Iris pigment epithelial cell (primary cell): ENCODE measurements at places on chromosomes 1 and 21.

DNA sequence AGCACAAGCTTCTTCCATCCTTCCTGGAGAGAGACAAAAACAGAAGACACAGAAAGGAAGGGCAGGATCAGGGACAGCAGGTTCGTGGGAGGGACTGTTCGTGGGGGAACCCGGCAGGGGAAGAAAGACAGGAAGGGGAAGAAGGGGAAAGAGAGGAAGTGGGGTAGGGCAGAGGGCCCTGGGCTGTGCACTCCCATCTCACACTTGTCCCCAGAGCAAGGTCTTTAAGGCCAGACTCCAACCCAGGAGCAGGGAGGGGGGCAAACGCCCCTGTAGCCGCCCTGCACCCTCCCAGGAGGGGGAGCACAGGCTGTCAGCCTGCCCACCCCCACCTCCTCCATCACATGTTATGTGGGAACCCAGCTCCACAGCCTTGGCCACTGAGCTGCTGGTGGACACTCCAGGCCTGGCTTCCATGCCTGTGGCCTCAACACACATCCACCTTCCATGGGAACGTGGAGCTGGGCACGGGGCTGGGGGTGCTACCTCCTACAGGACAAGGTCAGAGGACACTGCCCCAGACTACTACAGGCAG is 9.3 kb downstream of the SLC19A1 start:
- DNase-seq = no peak

DNA sequence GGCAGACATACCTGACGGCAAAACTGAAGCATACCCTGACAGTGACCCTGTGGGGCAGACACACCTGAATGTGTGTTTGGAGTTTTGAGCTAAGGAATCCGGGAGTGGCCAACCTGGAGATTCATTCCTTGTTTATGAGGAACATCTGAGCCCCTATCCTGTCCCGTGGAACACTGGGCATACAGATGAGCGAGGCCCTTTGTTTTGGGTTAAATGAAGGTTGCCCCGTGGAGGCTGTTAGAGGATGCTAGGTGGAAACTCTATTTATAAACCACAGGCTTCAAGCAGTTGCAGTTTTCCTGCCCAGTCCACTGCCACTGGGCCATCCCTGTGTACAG is 18.1 kb downstream of the GALNT2 start:
- DNase-seq = no peak

- peak; percentile 28 for DNase-seq
Observed at GRCh38 chr1:59046134-59046533, 250.8 kb upstream of the FGGY start.

- no peak for DNase-seq
Observed at GRCh38 chr1:200490183-200490582, 80.3 kb upstream of the ZNF281 start.

GRCh38 chr1:54403405-54403804 is 2.8 kb downstream of the SSBP3 start:
- DNase-seq = no peak

DNA sequence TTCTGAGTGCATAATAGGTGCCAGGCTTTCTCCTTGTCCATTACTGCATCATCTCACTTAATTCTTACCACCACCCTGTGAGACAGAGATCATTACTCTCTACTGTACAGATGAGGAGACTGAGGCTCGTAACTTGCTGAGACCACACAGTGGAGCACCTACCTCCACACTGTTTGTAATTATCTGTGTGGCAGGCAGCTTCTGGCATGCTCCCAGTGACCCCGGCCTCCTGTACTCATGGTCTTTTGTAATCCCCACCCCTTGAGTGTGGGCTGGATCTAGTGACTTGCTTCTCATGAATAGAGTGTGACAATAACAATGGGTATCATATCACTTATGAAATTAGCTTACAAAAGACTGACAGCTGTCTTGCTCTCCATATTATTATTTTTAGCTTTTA is 407.3 kb downstream of the MATN1 start:
- DNase-seq = no peak

DNA sequence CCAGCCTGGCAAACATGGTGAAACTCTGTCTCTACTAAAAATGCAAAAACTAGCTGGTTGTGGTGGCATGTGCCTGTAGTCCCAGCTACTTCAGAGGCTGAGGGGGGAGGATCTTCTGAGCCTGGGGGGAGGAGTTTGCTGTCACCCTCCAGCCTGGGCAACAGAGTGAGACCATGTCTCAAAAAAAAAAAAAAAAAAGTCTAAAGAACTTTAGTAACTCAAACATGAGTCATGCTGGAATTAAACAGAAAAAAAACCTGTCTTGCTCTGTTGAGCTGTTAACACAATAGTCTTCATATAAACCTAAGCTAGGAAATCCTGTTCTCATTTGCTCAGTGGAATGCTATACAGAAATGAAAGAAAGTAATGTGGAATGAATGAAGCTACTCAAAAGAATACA is 16.7 kb upstream of the DISP1 start:
- peak; percentile 52 for DNase-seq

DNA sequence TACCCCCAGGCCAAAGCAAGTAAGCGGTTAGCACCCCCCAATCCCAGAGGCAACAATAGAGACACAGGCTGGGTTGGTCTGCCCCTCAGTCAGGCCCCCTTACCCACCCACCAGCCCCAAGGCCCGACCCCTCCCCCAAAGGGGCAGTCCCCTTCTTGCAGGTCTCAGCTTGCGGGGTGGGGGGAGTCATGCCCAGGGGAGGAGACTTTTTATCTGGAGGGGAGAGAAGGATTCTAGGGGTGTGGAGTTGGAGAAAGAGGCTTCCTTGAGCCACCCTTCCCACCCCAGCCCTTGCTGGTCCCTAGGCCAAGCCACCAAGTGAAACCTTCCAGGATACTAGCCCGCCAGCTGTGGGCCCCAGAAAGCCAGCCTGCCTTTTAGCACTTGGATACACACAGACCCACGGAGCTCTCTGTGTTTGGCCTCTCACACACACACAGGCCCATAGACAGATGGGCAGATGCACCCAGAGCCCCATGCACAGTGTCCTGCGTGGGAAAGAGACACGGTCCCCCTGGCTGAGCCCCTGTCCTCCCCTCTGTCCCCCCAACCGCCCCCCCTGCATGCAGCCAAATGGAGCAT is 7.1 kb downstream of the TMEM54 start:
- DNase-seq = no peak

GRCh38 chr21:44933199-44933917 is 6.5 kb upstream of the SLX9 start:
- no peak for DNase-seq

- DNase-seq = peak; percentile 10
Observed at GRCh38 chr21:35905096-35905962, 155.0 kb downstream of the SETD4 start.

DNA sequence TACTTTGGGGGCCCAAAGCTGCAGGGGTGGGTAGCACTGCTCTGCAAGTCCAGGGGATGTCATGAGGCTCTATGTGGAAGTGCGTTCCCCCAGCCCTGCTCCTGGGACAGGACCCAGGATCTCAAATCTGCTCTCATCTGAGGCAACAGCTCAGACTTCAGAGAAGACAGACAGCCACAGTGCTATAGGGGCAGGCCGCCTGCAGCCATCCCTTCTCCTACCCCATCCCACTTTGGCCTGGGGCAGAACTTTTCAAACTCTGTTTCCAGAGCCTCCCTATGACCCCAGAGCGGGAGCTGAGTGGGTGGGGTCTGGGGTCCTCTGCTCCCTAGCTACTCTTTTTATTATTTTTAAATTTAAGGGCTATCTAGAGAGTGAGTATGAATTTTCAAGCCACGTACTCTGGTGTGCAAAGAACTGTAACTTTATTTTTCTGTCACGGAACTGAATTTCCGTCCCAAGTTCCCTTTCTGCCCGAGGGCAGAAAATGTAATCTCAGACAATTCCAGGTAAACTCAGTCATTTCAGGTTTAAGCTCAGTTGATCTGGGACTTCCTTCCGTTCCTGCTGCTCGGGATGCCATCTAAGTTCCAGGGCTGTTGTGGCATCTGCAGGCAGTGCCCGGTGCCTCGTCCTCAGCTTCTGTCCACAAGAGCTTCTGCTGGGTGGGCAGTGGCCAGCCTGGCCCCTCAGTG is 98.3 kb downstream of the ACTL8 start:
- DNase-seq = no peak

- DNase-seq = no peak
Observed at GRCh38 chr1:32335535-32335789, 571 bp downstream of the MARCKSL1 start.

- DNase-seq = no peak
Observed at GRCh38 chr1:8516278-8516777, 198.4 kb downstream of the SLC45A1 start.

DNA sequence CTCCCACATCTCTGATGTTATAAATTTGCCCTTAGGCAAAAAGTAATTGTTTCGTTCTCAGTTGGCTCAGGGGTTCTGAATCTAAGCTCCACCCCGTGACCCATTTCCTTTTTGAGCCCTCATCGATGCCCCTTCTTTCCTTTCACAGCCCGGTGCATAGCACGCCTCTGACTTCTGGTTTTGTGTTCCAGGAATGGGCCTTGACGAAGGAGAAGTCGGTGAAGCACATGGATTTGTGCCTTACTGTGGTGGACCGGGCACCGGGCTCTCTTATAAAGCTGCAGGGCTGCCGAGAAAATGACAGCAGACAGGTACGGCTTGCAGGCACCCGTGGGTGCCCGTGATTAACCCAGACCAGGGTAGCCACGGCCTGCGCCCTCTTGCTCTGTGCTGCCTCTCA is 151.9 kb downstream of the PGBD5 start:
- DNase-seq = no peak

- no peak for DNase-seq
Observed at GRCh38 chr1:27648602-27649305, 13.8 kb upstream of the FGR start.

DNA sequence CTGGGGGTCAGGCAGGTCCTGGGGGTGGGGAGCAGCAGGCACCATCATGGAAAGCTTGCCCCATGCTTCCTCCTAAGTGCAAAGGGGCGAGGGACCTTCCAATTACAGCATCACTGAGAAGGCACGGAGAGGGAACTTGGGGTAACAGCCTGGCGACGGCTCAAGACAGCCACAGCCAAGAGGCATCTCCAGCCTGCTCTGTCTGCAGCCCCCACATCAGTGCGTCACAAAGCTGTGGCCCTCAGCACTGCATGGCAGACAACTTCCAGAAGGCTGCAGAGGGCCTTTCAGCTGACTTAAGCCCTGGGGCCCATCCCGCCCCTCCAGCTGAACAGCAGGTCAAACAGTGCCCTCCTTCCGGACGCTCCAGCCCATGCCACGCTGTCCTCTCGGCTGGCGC is 13.2 kb upstream of the GPR153 start:
- DNase-seq = no peak

- no peak for DNase-seq
Observed at GRCh38 chr1:245290836-245291235, 136.1 kb downstream of the KIF26B start.

- DNase-seq = peak; percentile 92
Observed at GRCh38 chr21:46184625-46185555, 631 bp upstream of the SPATC1L start.

- no peak for DNase-seq
Observed at GRCh38 chr1:205518661-205519540, 14.4 kb downstream of the CDK18 start.

GRCh38 chr1:107048241-107048640 is 8.2 kb upstream of the PRMT6 start:
- DNase-seq = no peak

DNA sequence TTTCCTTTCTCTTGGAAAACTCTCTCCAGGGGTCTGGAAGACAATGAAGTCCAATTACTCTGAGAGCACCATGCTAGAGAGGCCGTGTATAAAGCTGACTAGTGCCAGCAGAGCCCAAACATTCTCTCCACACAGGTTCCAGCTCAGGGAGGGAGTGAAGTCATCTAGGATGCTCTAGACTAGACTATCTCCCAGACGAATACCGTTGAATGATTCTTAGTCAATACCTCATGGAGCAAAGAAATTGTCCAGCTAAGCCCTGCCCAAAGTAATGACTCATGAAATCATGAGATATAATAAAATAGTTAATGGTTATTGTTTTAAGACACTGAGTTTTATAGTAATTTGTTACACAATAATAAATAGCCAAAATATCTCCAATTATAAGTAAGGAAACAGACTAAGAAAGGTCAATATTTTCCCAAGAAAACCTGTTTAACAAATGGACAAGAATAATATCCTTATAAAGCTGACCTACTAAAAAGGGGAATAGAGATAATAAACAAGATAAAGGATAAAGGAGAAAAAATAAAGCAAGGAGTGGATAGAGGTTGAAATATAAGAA is 163.9 kb upstream of the LRRC7 start:
- DNase-seq = no peak

DNA sequence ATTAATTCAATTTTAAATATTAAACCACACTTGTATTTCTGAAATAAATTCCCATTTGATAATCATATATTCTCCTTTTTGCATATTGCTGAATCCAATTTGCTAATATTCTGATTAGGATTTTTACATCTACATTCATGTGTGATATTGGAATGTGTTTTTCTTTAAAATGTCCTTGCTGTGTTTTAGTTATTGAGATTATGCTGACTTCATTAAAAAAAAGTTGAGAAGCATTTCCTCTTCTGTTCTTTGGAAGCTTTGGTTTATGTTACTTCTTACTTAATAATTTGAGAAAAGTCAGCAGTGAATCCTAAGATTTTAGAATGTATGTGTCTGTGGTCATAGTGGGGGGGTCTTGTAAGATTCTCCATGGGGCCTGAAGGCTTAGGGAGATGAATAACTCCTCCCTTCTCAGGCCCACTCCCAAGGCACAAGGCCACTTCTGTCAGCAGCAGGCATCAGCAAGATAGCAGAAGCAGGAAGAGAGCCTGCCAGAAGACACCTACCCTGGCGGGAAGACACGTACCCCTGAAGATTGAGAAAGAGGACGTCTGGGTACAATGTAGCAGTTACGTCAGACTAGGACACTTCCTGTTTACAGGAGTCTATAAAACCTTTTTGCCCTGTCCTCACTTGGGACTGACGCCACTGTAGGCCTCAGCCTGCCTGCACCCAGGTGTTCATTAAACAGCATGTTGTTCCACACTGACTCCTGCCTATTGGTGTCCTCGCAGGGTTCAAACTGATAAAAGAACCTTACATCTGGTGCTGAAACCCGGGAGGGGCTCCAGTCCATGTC is 56.9 kb downstream of the ODF2L start:
- peak; percentile 11 for DNase-seq

- no peak for DNase-seq
Observed at GRCh38 chr1:226616636-226617035, 68.1 kb downstream of the STUM start.

DNA sequence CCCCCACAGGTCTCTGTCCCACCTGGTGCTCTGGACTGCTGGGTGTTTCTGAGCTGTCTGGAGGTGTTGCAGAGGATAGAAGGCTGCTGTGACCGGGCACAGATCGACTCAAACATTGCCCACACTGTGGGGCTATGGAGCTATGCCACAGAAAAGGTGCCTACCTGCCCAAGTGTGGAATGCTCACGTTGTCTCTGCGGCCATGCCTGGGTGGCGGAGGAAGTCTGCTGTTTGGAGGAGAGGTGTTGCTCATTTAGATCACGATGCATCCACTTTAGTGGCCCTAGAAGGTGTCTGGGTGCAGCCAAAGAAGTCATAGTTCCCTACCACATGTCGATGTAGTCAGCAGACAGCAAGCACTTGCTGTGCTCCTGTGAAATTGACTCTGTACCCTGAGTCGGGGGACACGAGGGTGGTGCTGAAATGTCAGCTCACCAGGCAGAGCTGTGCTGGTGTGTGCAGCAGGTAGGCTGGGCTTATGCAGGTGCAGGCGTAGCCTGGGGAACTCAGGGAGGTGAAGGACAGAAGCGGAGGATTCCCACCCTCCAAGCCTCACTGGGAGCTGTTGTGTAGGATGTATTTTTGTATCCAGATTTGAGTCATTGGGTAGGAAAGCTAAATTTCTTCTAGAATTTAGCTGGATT is 32.8 kb upstream of the PWP2 start:
- no peak for DNase-seq
